ENCODE measurements at places on chromosomes 3 and 15.
A peak's percentile ranks its signal among the peaks of the same experiment; 100 is the strongest.

GRCh38 chr3:142982038-142982773, 18.7 kb upstream of the PAQR9 start:
- DNase-seq, result no peak

GRCh38 chr3:34001990-34002389, 203.6 kb downstream of the PDCD6IP start:
- DNase-seq, result no peak

GRCh38 chr3:43755516-43756200, 64.9 kb downstream of the ABHD5 start:
- DNase-seq, result no peak

DNA sequence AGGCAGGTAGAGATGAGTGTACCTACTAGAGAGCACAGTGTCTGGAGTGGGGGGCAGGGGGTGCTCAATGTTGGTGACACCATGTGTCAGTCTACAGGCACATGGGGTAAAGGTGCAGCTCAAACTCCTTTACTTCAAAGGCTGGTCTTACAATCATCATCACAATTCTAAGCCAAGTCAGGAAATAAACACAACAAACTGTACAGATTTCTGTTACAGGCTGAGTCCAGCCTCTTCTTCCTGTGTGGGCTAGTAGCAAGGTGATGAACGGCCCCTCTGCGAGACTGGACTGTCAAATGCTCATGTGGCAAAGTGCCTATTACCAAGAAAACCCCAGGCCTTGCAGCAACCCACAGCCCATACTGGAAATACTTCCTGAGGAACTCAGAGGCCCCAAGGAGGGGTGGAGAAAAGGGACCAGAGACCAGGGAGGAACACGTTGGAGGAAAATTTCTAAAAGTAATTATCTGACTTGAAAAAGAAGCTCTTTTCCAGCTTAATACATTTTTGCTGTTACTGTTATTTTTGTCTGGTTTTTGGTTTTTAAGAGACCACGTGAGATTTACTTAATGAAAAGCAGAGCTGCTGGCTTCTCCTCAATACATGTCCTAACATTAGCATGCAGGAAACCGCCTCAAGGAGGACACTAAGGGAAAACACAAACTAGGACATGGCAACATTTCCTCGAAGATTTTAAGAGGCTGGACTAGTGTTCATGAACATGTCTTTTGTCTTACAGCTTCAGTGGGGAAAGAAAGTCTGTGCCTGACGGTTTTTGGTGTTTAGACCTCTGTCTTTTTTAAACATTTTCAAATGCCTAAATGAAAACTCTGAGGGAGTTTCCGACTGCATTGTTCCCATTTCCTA, 29.5 kb downstream of the TBC1D2B start:
- no peak for DNase-seq

- no peak for DNase-seq
Measured at GRCh38 chr3:187305881-187306280, 14.3 kb upstream of the MASP1 start.

DNA sequence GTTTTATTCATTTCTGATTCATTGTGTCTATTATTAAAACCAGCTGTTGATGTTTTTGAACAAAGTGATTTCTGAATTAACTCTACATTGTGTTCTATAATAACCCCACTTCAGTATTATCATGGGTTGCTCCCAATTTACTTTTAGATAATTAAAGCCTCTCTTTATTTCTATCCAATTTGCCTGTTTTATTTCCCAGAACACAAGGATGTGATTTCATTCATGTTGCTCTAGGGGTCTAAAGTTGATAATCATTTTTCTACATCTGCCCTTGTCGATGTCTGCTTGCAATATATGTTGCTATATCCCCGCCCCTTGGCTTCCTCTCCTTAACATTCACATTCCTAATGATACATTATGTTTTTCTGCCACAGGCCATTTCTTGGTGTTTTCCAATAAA, 747.3 kb downstream of the CADM2 start:
- DNase-seq, result no peak

- no peak for DNase-seq
Measured at GRCh38 chr3:196356556-196356955, 18.4 kb upstream of the TM4SF19 start.

DNA sequence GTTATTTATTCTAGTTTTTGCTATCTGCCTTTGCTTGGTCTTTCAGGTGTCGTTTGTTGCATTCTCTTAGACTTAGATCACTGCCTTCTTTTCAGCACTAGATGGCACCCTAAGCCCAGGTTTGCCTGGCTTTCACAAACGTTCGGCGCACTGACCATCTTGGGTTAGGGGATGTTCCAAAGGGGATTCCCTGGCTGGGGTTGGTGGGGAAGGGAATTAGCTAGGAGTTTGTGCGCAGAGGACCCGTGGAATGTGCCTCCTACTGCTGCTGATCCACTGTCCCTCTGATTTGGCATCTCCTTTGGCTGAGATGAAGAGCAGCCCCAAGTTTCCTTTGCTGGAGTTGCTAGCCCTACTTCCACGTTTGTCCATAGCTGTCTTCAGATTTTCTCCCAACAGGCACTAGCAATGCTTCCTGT, 33.9 kb downstream of the PFN2 start:
- peak; percentile 47 for DNase-seq

DNA sequence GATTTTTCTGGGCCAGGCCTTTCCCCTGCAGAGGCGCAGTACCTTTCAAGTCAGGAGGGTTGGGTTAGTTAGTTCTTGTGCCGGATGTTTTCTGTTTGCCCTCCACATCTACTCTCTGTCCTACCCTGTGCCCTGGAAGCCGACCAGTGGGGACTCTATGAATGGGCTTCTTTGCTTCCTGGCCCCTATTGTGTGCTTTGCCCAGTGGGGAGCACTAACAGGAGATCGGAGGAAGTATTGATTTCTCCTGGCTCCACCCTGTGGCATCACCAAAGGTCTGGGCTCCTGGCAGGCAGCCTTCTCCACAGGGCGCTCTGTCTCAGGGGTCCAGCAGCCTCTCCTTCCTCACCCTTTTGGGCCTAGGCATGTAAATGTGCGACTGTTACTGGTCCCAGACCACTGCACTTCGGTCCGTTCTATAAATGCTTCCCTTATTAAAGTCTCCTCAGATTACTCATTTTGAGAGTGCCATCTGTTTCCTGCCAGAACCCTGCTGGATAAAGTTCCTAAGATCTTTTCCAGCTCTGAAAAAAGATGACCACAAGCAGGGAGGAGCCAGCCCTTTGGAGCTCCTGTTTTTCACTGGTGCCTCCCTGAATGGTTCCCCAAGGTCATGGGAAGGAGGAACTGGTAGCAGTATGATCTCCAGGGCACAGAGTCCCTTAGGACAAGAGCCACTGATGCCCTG, 44.5 kb downstream of the CTDSPL start:
- peak; percentile 87 for DNase-seq

DNA sequence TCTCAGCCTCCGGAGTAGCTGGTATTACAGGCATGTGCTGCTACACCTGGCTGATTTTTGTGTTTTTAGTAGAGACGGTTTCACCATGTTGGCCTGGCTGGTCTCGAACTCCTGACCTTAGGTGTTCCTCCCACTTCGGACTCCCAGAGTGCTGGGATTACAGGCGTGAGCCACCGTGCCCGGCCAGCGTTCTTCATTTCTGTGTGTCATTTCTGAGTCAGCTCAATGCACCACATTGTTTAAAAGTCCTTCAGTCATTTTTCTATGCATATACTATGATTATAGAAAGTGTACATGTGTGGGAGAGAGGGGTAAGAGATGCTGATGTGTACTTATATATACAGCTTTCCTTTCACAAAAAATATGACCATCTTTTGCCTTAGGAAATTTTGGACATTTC, 2.1 kb downstream of the QTRT2 start:
- DNase-seq, result no peak

- DNase-seq, result no peak
Measured at GRCh38 chr3:186166491-186167288, 57.8 kb upstream of the ETV5 start.

DNA sequence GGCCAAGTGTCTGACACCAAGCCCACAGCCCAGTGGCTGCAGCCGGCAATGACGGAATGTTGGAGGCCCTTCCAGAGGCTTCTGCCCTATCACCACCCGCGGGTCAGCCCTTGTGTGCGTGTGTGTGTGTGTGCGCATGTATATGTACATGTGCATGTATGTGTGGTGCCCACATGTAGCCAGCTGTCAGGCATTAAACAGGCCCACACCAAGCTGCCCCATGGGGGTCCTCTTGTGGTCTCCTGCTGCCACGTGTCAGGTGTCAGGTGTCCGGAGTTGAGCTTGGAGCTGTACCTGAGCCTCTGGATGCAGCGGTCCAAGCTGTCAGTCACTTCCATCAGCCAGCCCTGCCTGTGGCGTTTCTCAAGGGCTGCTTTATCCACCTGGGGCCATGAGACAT, 13.9 kb downstream of the UROC1 start:
- DNase-seq, result no peak

DNA sequence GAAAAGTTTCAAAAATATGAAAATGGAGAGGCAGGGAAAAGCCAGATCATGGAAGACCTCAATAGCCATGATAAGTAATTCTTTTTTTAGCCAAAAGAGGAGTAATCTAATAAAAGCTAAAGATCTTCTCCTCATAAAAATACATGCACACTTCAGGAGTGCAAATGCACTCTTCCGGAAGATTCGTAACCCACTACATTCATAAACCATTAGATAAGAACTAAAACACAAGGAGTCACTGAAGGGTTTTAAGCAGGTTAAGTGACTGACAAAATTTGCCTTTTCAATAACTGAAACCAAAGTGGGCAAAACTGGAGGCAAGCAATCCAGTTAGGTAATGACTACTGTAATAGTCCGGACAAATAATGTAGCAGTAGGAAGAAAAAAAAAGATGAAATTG, 46.0 kb downstream of the UBE3A start:
- no peak for DNase-seq

- DNase-seq, result peak; percentile 38
Measured at GRCh38 chr3:37243820-37244748, 69.7 kb upstream of the LRRFIP2 start.

GRCh38 chr15:36893276-36893675, 207.1 kb downstream of the MEIS2 start:
- DNase-seq, result no peak

GRCh38 chr3:111277226-111277625, 205.6 kb downstream of the NECTIN3 start:
- no peak for DNase-seq

DNA sequence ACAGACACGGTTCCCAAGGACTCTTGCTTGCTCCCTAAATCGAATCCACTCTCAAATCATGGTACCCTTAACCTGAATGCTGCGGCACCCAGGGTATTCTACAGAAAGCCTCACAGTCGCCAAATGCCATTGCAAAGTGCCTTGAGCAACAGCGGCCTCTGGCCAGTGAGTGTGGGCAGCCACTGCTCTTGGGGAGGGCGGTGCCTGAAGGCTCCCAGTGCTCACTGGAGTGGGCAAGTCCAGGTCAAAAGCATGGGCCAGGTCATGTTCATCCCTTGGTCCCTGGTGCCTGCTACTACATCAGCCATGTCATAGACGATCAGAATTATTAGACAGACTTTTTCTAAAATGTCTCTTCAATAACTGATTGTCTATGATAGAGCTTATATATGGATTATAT, 82.5 kb downstream of the ADAMTS17 start:
- DNase-seq, result no peak

GRCh38 chr3:117756563-117756962, 1047.0 kb downstream of the TUSC7 start:
- DNase-seq, result no peak

GRCh38 chr3:117518364-117518763, 808.8 kb downstream of the TUSC7 start:
- no peak for DNase-seq

- DNase-seq, result no peak
Measured at GRCh38 chr15:57229051-57229450, 147.3 kb upstream of the CGNL1 start.

DNA sequence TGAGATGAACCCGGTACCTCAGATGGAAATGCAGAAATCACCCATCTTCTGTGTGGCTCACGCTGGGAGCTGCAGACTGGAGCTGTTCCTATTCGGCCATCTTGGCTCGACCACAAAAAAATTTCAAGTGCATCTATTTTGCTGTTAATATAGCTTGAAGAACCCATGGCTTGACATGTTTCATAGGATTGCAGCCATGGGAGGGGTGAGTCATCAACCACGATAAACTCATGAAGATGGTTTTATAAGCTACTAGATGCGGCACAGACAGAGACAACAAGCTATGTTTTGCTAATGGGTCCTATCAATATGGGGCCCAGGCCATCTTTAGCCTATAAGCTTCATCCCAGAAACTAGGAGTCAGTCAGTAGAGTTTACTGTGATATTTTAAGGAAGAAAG, 100.4 kb upstream of the PHLDB2 start:
- DNase-seq, result no peak

DNA sequence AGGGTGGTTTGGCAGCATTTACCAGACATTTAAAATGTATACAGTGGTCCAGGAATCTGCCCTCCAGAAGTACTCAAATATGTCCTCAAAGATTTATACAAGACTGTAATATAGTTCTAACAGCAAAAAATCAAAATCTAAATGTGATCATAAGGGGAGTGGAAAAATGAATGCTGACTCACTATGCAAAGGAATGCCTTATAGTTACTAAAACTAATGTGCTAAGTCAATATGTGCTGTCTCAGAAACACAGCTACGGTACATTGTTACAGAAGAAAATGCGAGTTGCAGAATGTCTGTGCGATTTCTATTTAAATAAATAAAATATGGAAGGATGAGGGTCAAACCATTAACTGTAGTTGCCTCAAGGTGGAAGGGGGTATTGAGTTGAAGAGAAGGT, 230.1 kb upstream of the UBE2E1 start:
- DNase-seq, result no peak

DNA sequence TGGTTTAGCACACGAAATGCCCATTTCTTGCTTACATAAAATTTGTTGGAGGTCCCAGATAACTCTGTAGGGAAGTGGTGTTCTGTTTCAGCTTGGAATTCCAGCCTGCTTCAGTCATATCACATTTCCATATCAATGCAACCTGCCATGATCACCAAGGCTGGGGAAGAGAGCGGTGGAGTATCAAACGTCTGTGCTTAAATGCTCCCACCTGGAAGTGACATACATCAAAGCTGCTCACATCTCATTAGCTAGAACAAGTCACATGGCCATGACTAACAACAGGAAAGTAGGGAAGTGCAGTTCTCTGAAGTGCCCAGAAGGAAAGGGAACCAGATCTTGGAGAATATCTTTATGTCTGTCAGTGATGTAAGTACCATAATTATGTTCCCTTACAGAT, 130.2 kb upstream of the CFAP20DC start:
- DNase-seq, result no peak

DNA sequence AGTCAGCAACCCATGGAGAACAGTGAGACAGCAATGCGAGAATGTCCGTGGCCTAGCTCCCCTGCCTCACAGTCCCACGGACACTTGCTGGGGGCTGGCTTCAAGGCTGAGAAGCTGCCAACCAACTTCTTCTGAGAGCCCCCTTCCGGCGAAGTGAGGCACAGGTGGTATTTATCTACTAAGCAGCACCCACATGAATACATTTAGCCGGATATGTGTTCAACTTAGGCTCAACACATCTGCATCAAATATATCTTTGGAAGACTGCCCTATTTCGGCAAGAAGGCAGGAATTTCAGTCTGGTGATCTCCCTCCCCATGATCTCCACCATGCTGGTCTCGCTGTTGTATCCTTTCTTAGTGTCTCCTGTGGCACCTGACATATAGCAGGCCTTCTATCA, 340.9 kb upstream of the NR2E3 start:
- DNase-seq, result no peak

GRCh38 chr15:88690331-88690730, 51.5 kb downstream of the ISG20 start:
- no peak for DNase-seq
